ENCODE measurements at places on chromosomes 5 and 9. TPM values are rescaled to one million over a fixed set of nuclear protein-coding genes. Genes with fewer than 3 reads are reported as not detected.

GRCh38 chr9:129383561-129384490, 205.8 kb upstream of the IER5L start:
- H3K4me3 ChIP-seq: peak overlapping the region; percentile 80
- H3K36me3 ChIP-seq: no peaks in the 10 kb centered on the region
- H3K27ac ChIP-seq: no peak overlapping the region
- no peaks in the 10 kb centered on the region for H3K27me3 ChIP-seq
- peak; percentile 72 for DNase-seq

Gene C5orf46
- total RNA-seq: not detected

Gene UGT3A1
- total RNA-seq: not detected

- H3K27ac ChIP-seq: no peak overlapping the region
- no peaks in the 10 kb centered on the region for H3K27me3 ChIP-seq
- H3K4me1 ChIP-seq: peaks cover 4% of the 10 kb centered on the region
Measured at GRCh38 chr9:130906735-130907416, 10.3 kb upstream of the QRFP start.

DNA sequence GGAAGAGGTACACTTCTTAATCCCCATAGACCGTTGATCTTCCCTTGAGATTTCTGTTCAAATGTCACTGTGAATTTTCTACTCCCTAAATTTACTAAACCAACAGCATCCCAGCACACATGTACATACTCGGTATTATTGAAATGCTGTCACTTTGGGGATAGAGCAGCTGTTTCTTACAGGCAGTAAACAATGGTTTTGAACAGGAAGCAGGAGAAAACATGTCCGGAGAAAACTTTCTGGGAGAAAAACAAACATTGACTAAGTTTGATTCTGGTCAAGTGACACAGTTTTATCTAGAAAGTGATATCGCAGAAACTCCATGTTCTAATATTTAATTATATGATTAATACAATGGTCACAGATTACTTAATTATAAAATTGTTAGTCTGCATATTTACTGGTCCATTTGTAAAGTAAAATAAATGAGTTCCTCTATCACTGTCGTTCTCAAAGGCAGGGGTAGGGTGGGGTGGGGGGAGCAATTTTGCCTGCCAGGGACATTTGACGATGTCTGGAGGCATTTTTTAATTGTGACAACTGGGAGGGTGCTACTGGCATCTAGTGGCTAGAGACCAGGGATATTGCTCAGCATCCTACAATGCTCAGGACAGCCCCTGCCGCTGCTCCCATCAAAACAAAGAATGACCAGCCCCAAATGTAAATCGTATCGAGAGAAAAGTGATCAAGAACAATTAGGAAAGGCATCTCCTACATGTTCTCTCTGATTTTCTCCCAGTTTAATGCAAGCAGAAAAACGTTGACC, 12.2 kb downstream of the TAS2R1 start:
- H3K4me3 ChIP-seq: no peak overlapping the region
- no peak for DNase-seq
- no peaks in the 10 kb centered on the region for H3K36me3 ChIP-seq
- H3K4me1 ChIP-seq: no peaks in the 10 kb centered on the region

Gene SNCB
- not detected for total RNA-seq

Gene GHR
- not detected for total RNA-seq

DNA sequence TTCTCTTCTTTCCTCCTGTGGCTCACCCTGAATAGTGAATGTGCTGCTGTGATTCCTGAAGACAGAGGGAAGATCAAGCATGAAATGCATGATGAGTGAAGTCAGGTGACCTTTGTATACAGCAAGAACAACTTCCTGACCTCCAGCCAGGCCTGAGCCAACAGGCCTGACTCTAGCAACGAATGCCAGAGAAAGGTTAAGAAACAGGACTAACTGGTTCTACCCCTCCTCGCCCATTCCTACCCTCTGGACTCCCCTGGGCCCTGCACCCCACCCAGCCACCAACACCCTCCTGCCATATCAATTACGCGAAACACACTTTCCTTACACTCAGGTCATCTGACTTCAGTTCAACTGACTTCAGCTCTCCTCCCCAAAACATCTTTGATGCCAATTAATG, 4.9 kb downstream of the SUSD1 start:
- peaks cover 5% of the 10 kb centered on the region for H3K36me3 ChIP-seq
- no peak overlapping the region for H3K27ac ChIP-seq
- no peak for DNase-seq
- H3K27me3 ChIP-seq: peaks cover under 1% of the 10 kb centered on the region
- H3K4me3 ChIP-seq: no peak overlapping the region
- H3K4me1 ChIP-seq: peaks cover 43% of the 10 kb centered on the region

GRCh38 chr9:96892131-96892530, 36.5 kb upstream of the NUTM2G start:
- DNase-seq: no peak
- H3K36me3 ChIP-seq: peaks cover 7% of the 10 kb centered on the region
- H3K4me3 ChIP-seq: no peak overlapping the region
- H3K27ac ChIP-seq: no peak overlapping the region
- H3K4me1 ChIP-seq: no peaks in the 10 kb centered on the region
- H3K27me3 ChIP-seq: no peaks in the 10 kb centered on the region

Gene AQP7
- not detected for total RNA-seq

DNA sequence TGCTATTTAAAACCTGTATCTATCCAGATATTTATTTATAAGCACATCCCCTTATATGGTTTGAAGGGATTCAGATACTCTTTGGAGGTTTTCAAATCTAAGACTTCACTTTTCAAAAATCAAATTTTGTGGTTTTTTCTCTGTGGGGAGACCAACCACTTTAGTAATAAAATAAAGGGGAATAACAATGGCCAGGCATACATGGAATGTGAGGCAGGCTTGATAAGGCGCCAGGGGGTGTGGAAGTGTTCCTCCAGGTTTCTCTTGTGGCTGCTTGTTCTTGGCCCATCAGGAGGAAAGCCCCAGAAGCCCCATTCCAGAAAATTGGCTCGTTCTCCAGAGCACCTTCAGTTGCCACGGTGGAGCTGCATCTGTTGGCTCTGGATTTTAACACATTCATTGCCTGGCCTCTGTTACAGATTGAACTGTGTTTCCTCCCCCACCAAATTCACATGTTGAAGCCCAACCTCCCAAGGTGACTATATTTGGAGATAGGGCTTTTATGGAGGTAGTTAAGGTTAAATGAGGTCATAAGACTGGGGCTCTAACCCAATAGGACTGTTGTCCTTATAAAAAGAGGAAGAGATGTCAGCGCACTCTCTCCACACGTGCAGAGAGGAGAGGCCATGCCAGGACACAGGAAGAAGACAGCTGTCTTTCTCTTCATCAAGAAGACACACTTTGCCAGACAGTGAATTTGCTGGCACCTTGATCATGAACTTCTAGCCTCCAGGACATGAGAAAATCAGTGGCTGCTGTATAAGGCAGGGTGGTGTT, 195.9 kb downstream of the TMEM38B start:
- H3K27ac ChIP-seq: no peak overlapping the region
- H3K36me3 ChIP-seq: no peaks in the 10 kb centered on the region

- peaks cover 1% of the 10 kb centered on the region for H3K36me3 ChIP-seq
- DNase-seq: no peak
- H3K4me3 ChIP-seq: no peak overlapping the region
- no peaks in the 10 kb centered on the region for H3K27me3 ChIP-seq
- no peaks in the 10 kb centered on the region for H3K4me1 ChIP-seq
- H3K27ac ChIP-seq: no peak overlapping the region
Measured at GRCh38 chr5:24401773-24402172, 243.0 kb downstream of the CDH10 start.

DNA sequence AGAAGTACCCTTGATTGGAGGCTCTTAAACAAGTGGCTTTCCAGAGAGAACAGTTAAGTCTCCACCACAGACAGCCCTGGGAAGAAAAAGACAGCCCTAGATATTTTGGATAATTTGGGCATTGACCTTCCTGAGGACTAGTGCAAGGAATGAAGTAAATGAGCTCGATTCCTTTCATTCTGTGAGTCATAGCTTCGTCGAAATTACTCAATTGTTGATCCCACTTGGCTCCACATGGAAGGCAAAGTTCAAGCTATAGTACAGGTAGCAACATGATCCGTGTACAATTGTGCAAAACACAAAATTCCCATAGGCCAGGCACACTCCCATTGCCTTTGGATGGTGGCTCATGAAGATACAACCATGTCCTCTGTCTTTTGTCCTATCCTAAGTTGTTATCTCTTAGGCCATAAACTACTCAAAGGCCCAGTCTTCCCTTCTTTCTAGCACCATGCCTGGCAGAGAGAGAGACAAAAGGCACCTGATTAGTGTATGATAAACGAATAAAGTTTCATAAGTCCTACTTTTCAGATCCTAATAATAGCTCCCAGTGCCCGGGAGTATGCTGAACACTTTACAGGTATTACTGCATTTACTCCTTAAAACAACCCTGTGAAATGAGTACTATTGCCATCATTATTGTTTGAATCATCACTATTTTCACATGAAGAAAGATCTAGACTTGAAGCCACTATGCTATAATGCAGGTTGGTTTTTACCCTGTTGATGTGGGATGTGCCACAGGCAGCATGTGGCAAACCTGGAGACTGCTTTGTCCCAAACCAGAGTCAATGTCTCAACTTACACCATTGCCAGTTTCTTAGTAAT, 116.7 kb upstream of the RANBP3L start:
- H3K36me3 ChIP-seq: no peaks in the 10 kb centered on the region
- no peak for DNase-seq
- H3K27ac ChIP-seq: no peak overlapping the region
- H3K4me3 ChIP-seq: no peak overlapping the region
- peaks cover 8% of the 10 kb centered on the region for H3K4me1 ChIP-seq
- H3K27me3 ChIP-seq: no peaks in the 10 kb centered on the region

Gene OLFML2A
- total RNA-seq: not detected

GRCh38 chr5:32754284-32754683, 43.2 kb downstream of the NPR3 start:
- no peaks in the 10 kb centered on the region for H3K27me3 ChIP-seq
- DNase-seq: no peak
- no peak overlapping the region for H3K27ac ChIP-seq

GRCh38 chr5:82986404-82986803, 90.8 kb downstream of the TMEM167A start:
- no peak overlapping the region for H3K4me3 ChIP-seq
- DNase-seq: no peak
- no peaks in the 10 kb centered on the region for H3K36me3 ChIP-seq
- H3K27me3 ChIP-seq: peaks cover 8% of the 10 kb centered on the region

DNA sequence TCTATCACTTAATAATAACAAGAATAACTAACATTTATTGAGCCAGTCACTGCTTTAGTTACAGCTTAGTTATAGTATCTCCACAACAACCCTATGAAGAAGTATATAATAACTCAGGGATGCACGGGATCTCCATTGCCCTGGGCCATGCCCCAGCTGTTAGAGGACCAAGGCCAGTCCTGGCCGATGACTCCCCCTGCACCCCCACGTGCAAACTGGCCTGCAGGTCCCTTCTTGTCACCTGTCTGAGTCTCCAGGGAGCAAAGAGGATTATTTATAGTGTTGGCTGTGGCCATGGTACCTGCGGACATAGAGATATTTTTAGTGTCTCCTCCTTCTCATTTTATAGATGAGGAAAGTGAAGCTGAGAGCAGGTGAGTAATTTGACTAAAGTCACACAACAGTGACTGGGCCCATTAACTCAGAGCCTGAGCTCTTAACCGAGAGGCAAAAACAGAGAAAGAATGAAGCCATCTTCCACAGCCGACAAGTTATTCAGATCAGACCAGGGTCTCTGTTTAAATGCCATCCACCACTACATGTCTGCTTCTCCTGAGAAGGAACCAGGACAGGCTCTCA, 94.4 kb downstream of the TMEM215 start:
- H3K27ac ChIP-seq: no peak overlapping the region
- H3K4me1 ChIP-seq: no peaks in the 10 kb centered on the region
- no peaks in the 10 kb centered on the region for H3K27me3 ChIP-seq

Gene CARD9
- total RNA-seq: 1.2 TPM

GRCh38 chr5:67201897-67202549, 5.4 kb upstream of the CD180 start:
- DNase-seq: no peak
- H3K27ac ChIP-seq: no peak overlapping the region
- no peak overlapping the region for H3K4me3 ChIP-seq
- H3K27me3 ChIP-seq: no peaks in the 10 kb centered on the region
- peaks cover 89% of the 10 kb centered on the region for H3K4me1 ChIP-seq

DNA sequence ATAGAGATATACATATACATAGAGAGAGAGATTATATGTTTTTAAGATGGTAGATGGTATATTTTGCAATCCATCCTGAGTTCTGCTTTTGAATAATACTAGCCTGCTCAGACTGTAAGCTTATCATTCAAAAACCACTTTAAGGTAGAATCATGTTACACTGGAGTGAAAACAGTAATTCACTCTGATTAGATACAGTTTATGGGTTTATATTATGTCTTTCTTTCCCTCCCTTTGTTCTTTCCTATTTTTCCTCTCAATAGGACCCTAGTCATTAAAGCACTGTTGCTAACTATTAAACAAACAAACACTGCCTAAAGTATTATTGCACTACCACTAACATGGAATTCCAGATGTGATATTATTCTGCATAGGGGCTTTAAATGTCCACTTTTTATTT, 202.0 kb downstream of the ADAMTSL1 start:
- no peak overlapping the region for H3K4me3 ChIP-seq
- H3K4me1 ChIP-seq: no peaks in the 10 kb centered on the region
- no peaks in the 10 kb centered on the region for H3K36me3 ChIP-seq
- H3K27ac ChIP-seq: no peak overlapping the region

- H3K4me1 ChIP-seq: peaks cover 9% of the 10 kb centered on the region
- no peak overlapping the region for H3K27ac ChIP-seq
- H3K4me3 ChIP-seq: no peak overlapping the region
- H3K36me3 ChIP-seq: no peaks in the 10 kb centered on the region
- DNase-seq: no peak
Measured at GRCh38 chr5:131186561-131187256, 16.0 kb downstream of the LYRM7 start.

Gene NIPSNAP3A
- total RNA-seq: 9.2 TPM

Gene OR1J2
- not detected for total RNA-seq

Gene S1PR3
- total RNA-seq: 0.76 TPM

Gene CDC20B
- total RNA-seq: 0.07 TPM

GRCh38 chr5:79853028-79853427, 138.0 kb downstream of the MTX3 start:
- no peak overlapping the region for H3K27ac ChIP-seq
- no peaks in the 10 kb centered on the region for H3K36me3 ChIP-seq
- H3K27me3 ChIP-seq: peaks cover 7% of the 10 kb centered on the region
- peaks cover 21% of the 10 kb centered on the region for H3K4me1 ChIP-seq
- no peak overlapping the region for H3K4me3 ChIP-seq

GRCh38 chr5:65823845-65824445, 101.9 kb downstream of the NLN start:
- H3K4me3 ChIP-seq: no peak overlapping the region
- peaks cover 19% of the 10 kb centered on the region for H3K4me1 ChIP-seq
- no peaks in the 10 kb centered on the region for H3K36me3 ChIP-seq
- H3K27me3 ChIP-seq: no peaks in the 10 kb centered on the region
- no peak for DNase-seq

Gene SLC4A9
- 0.56 TPM for total RNA-seq

- DNase-seq: no peak
- H3K4me1 ChIP-seq: no peaks in the 10 kb centered on the region
- H3K27me3 ChIP-seq: no peaks in the 10 kb centered on the region
- no peaks in the 10 kb centered on the region for H3K36me3 ChIP-seq
- H3K27ac ChIP-seq: no peak overlapping the region
Measured at GRCh38 chr9:127530206-127530941, 79.1 kb downstream of the LRSAM1 start.

GRCh38 chr9:22395687-22396141, 50.9 kb upstream of the DMRTA1 start:
- no peaks in the 10 kb centered on the region for H3K4me1 ChIP-seq
- no peaks in the 10 kb centered on the region for H3K27me3 ChIP-seq
- H3K4me3 ChIP-seq: no peak overlapping the region
- H3K36me3 ChIP-seq: peaks cover 2% of the 10 kb centered on the region

Gene NOXA1
- total RNA-seq: 1.8 TPM

Gene GPR21
- 1.6 TPM for total RNA-seq

- no peak overlapping the region for H3K27ac ChIP-seq
- H3K4me1 ChIP-seq: no peaks in the 10 kb centered on the region
- DNase-seq: no peak
Measured at GRCh38 chr9:97473717-97474116, 27.7 kb upstream of the TMOD1 start.

Data from activated T-cell treated with anti-CD3 and anti-CD28 coated beads, Interleukin-2, amount 50 U/mL, for 72 hours (primary cell).